ENCODE measurements at places on chromosomes 3 and 15.

- DNase-seq = no peak
Observed at GRCh38 chr3:135237371-135238143, 442.5 kb downstream of the EPHB1 start.

- DNase-seq = no peak
Observed at GRCh38 chr15:48983300-48983699, 19.6 kb upstream of the SHC4 start.

GRCh38 chr3:153078826-153079225 is 83.2 kb upstream of the RAP2B start:
- no peak for DNase-seq

GRCh38 chr3:37301980-37302708 is 127.8 kb upstream of the LRRFIP2 start:
- DNase-seq = no peak

GRCh38 chr3:3037156-3037555 is 73.0 kb downstream of the IL5RA start:
- DNase-seq = no peak

- DNase-seq = no peak
Observed at GRCh38 chr15:89732451-89733172, 18.4 kb downstream of the MESP1 start.

GRCh38 chr3:129936757-129937156 is 37.8 kb upstream of the TRH start:
- no peak for DNase-seq

DNA sequence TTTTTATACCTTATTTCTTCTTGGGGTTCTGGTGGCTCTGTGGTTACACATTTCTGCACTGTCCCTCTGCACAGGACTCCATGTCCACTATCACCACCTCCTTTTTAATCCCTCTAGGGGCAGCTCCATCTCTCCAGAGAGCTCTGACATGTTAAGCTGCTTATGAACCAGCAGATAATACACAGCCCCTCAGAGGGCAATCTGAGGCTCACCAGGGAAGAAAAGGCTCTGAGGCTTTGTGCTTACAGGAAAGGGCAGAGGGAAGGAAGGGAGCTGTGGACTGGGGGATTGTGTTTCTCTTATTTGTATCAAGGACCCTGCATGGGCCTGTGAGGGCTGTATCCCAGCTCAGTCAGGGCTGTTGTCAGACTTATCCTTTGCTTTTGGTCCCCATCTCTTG is 164.5 kb downstream of the EPHB1 start:
- no peak for DNase-seq

GRCh38 chr15:94335616-94336015 is 104.3 kb downstream of the MCTP2 start:
- DNase-seq = no peak

- no peak for DNase-seq
Observed at GRCh38 chr15:58284293-58284692, 146.1 kb downstream of the AQP9 start.

- no peak for DNase-seq
Observed at GRCh38 chr3:181713676-181714612, 2.2 kb downstream of the SOX2 start.

DNA sequence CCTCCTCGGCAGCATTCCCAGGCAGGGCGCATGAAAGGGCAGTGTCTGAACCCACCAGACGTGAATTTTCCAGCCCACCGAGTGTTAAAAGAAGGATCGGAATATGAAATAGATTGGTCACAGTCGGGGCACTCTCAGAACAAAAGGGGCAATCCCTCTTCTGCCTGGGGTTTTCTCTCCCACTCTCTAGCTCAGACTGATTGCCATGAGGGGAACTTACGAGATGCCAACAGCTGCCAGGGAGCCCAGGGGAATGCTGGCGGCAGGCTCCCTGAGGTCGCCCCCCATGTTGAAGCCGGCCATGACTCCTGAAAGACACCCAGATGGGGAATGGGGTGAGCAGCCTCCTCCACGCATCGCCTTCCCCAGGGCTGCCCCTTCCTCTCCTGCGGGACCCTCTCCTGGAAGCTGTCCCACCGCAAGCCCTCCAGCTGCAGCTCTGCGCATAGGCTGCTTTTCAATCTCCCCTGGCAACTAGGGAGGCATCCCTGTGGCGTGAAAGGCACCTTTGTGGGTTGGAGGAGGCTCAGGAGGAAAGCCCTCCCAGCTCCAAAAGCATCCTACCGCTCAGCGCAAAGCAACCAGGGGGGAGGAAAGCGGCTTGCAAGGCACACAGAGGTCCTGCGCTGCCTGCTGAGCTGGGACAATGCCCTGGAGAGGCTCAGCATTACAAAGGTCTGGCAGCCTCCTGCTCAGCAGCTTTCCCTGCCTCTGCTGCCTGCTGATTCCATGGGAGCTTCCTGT is 64.8 kb upstream of the HEG1 start:
- DNase-seq = no peak

- DNase-seq = no peak
Observed at GRCh38 chr15:58086491-58086890, 21.0 kb upstream of the ALDH1A2 start.

DNA sequence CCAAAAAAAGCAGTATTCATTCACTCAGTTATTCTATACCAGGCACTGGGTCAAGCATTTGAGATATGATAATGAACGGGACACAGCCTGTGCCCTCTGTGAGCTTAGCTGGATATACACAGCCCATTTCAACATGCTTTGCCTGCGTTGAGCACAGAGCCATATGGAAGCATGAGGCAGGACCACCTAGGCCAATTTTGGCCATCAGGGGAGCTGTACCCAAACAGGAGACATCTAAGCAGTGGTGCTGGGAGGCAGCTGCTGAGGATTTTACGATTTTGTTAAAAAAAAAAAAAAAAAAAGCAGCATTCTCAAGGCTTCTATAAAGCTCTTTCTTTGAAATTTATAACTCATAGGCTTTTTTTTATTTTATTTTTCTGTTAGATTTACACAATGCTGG is 87.2 kb upstream of the SLC2A2 start:
- DNase-seq = no peak

DNA sequence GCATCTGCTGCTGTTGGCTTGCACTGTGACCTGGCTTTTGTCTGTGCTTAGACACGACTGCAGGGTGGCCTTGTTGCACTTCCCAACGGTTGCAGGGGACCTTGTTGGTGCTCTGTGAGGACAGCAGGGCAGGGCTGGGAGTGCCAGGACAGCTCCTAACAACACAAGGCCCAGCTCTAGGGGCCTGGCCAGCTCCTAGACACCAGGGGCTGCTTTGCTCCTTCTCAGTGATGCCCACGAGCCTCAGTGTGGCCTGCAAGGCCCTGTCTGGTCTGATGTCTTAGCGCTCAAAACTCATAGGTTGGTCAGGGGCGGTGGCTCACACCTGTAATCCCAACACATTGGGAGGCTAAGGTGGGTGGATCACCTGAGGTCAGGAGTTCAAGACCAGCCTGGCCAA is 149.1 kb downstream of the CHSY1 start:
- no peak for DNase-seq

- no peak for DNase-seq
Observed at GRCh38 chr15:89164712-89165211, 56.6 kb downstream of the RLBP1 start.

GRCh38 chr3:23916152-23916885 is 471 bp downstream of the NKIRAS1 start:
- no peak for DNase-seq

- peak; percentile 55 for DNase-seq
Observed at GRCh38 chr15:76994971-76995945, at the start of gene PSTPIP1. PSTPIP1 (plus strand) TSS chr15:76995126; CDS start chr15:76995574, 448 bp downstream.

DNA sequence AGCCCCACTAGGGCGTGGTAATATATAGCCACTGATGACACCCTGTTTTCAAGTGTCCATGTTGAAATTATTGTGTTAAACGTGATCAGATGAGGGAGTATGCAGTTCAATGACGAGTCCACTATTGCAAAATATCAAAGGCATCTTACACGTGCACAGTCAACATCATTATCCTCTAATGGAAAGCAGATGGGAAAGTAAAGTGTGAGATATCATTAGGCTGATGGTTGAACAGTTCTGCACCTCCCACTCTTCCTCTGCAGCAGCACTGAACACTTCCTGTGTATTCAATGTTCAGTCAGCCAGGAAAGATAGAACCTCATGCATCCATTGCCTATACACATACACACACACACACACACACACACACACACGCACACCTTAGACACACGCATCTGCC is 431.8 kb upstream of the CCDC54 start:
- DNase-seq = no peak

DNA sequence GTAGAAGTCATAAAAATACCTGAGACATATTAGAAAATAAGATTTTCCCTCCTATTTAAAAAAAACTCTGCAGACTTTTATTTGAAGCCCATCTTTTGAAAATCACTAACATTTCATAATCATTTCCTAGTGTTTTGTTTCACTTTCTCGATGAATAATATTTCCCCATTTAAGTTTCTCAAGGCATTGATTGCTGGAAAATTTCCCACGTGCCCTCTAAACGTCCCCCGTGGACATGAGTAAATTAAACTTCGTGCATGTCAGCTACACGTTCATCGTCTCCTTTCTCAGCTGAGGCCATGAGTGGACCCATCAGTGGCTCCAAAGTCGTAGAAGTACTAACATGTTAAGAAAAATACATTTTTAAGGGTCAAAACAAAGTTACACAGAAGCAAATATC is 2.0 kb upstream of the TM2D3 start:
- DNase-seq = no peak

- no peak for DNase-seq
Observed at GRCh38 chr3:94734206-94734605, 671.3 kb downstream of the NSUN3 start.

GRCh38 chr15:59746777-59747176 is 57.7 kb upstream of the BNIP2 start:
- no peak for DNase-seq

GRCh38 chr3:126399351-126399735 is 4.6 kb downstream of the CFAP100 start:
- no peak for DNase-seq

DNA sequence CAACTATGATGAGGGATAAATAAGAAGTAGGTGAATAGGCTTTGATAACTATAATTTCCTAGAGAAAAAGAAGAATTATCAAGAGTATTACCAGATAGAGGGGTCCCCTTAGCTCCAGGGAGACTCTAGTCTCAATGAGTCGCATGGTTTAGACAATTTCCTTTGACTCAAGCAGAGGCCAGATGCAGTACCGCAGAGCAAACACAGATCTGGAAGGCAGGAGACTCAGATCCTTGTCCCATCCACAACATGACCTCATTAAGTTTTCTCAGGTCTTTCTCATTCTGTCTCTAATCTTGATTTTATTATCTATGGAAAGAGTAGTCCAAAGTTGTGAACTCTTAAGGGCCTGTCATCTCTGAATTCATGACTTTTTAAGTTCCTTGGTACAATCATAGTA is 987.9 kb downstream of the NTRK3 start:
- DNase-seq = no peak

- no peak for DNase-seq
Observed at GRCh38 chr3:142188846-142189245, 36.5 kb downstream of the GK5 start.

- DNase-seq = no peak
Observed at GRCh38 chr3:158079599-158079998, 26.6 kb downstream of the SHOX2 start.

DNA sequence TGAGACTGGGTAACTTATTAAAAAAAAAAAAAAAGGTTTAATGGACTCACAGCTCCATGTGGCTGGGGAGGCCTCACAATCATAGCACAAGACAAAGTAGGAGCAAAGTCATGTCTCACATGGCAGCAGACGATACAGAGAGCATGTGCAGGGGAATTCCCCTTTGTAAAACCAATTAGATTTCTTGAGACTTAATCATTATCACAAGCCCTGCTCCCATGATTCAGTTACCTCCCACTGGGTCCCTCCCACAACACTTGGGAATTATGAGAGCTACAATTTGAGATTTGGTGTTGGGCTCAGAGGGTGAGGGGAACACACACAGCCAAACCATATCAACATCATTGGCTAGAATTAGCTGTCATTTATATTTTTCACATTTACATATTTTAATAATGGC is 221.0 kb downstream of the RSRC1 start:
- no peak for DNase-seq

- DNase-seq = no peak
Observed at GRCh38 chr3:123058505-123058904, 8.3 kb upstream of the PDIA5 start.

GRCh38 chr3:197520311-197521276 is 35.2 kb downstream of the BDH1 start:
- DNase-seq = no peak

- no peak for DNase-seq
Observed at GRCh38 chr3:70527026-70527425, 214.6 kb upstream of the MDFIC2 start.

DNA sequence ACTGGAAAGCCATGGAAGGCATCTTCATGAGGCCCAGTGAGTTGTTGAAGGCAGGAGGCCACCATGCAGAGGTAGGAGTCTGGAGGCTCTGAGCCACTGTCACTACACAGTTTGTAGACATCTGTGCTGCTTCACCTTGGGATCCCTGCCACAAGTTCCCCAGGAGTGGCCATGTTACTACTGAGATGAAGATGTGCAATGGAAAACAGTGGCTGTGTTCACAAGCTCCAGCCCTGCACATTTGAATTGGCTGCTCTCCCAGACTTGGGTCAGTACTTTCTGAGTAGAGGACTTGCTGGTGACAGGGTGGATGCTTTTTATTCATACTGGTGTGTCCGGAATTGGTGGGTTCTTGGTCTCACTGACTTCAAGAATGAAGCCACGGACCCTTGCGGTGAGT is 86.9 kb upstream of the C15orf39 start:
- no peak for DNase-seq

GRCh38 chr3:114632757-114633424 is 339.1 kb downstream of the TIGIT start:
- DNase-seq = no peak

DNA sequence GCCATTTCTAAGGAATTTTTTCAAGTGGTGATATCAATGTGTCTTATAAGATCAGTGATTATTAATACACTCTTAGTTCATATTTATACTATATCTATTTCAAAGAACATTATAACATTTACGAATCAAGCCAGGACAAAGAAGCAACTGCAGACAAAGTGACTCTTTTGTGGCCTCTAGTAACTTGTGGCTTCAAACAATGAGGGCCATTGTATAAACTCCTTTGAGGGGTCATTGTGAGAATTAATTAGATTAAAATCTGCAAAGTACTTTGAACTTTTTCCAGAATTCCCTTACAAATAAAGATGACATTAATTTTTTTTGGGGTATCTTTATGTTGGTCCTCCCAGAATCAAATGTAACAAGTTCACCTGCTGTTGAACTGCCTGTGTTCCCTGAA is 12.3 kb upstream of the SLC30A4 start:
- no peak for DNase-seq

- no peak for DNase-seq
Observed at GRCh38 chr15:61301701-61302100, 72.6 kb upstream of the RORA start.

GRCh38 chr3:171362575-171362974 is 97.6 kb downstream of the TNIK start:
- DNase-seq = no peak

- peak; percentile 14 for DNase-seq
Observed at GRCh38 chr15:99507504-99508310, 58.1 kb upstream of the MEF2A start.

GRCh38 chr15:100958326-100959065 is 39.3 kb downstream of the LRRK1 start:
- DNase-seq = no peak

GRCh38 chr3:116264546-116265319 is 180.6 kb downstream of the LSAMP start:
- no peak for DNase-seq

- no peak for DNase-seq
Observed at GRCh38 chr15:76799760-76800159, 105.4 kb downstream of the SCAPER start.
